ENCODE measurements at places on chromosomes 3 and 15.

DNA sequence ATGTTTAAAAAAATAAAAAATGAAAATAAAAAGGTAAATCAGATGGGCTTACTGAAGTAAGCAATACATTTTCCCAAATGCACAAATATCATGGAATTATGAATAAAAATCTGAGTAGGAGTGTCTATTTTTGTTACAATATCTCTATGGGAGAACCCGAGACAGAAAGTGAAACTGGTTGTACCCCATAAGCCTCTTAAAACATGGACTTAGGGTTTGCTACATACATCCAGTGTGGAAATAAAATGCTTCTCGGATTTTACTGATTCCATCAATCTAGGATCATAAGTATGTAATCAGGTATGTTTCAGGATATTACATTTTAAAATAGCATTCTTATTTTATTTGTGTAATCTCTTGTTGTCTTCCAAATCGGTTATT, 177.8 kb upstream of the CDIN1 start:
- no peak for DNase-seq

DNA sequence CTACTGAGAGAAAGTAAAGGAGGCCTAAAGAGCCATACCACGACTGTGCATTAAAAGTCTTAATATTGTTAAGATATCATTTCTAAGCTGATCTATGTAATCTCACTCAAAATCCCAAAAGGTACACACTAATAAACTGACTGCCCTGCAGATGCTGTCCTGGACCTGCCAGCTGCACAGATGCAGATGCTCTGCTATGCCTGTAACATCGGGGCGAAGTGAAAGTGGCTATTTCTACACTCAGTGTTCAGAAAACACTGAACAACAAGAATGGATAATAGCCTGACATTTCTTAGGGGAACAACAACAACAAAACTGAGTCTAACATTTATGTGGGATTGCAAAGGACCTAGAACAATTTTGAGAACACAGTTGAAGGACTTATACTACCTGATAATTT, 31.9 kb downstream of the RAD18 start:
- no peak for DNase-seq

DNA sequence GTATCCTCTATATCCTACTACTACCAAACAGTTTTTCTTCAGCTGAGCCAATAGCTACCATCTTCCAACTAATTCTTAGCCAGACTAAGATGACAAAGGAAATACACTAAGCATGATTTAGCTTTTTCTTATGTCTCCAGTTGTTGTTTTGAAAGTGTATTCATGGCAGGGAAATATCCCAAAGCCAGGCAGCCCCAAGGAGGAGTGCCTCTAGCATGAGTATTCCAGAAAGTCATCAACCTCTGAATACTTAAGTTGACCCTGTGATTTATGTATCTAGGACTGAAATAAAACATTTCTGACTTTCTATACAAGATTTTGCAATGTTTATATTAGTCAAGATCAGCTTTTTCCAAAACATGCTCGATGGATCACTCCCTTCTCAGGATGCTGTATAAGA, 449.1 kb downstream of the IL5RA start:
- DNase-seq: no peak

GRCh38 chr3:43077707-43078106, 28.2 kb downstream of the POMGNT2 start:
- no peak for DNase-seq

DNA sequence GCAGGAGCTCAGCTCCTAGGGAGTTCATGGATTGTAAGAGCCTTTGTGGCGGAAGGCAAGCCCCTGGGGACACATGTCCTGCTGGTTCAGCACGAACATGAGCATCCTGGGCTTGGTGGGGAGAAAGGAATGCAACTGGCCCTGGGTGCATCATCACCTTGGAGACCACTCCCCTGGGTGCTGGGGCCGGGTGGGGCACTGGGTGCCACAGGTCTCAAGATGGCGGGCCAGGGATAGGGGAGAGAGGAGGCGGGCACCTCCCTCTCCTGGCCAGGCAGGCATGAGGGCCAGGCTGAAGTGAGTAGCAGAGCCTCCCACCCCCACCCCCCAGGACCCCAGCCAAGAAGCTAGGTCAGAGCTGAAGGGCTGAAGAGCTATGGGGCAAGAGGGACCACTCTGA, 768 bp downstream of the PCBP4 start:
- DNase-seq: no peak

DNA sequence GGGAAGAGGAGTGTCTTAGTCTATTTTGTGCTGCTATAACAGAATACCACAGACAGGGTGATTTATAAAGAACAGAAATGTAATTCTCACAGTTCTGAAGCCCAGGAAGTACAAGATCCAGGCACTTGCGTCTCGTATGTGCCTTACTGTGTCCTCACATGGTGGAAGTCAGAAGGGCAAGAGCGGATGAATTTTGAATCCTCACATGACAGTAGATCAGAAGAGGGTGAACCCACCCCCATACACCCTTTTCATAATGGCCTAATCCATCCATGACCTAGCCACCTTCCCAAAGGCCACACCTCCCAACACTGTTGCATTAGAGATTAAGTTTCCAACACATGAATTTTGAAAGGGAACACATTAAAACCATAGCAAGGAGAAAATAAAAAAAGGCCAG, 18.7 kb upstream of the ANXA2 start:
- DNase-seq: no peak

GRCh38 chr15:68632101-68632500, 53.3 kb downstream of the CORO2B start:
- no peak for DNase-seq

GRCh38 chr15:60683156-60683555, 204.2 kb upstream of the ICE2 start:
- no peak for DNase-seq

- DNase-seq: no peak
These were observed 270.7 kb upstream of the LRTM1 start for GRCh38 chr3:55198554-55198953.

- DNase-seq: no peak
These were observed 105.9 kb downstream of the OTOL1 start for GRCh38 chr3:161602475-161602874.

DNA sequence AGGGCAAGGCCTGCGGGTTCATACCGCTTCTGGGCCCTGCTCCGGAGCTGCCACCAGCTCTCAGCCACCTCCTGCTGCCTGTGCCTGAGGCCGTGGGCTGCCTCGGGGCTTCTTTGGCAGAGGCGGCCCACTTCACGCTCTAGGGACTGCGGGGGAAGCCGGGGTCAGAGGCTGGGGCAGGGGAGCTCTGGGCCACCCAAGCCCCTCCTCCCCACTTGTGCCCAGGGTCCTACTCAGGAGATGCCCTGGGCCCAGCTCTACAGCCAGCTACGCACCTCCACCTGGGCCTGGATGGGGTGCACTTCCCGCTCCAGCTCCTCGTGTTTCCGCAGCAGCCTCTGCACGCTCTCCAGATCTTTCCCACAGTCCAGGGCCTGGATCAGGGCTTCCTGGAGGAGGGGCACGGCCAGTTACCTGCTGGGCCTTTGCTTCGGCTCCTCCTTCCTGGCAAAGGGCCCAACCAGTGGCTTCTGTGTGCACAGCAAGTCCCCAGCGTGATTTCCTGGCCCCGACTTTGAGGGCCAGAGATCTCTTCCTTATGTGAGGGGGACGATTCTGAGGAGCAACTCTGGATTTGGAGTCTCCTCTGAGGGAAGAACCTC, 24.0 kb downstream of the PLA2G4B start:
- no peak for DNase-seq

DNA sequence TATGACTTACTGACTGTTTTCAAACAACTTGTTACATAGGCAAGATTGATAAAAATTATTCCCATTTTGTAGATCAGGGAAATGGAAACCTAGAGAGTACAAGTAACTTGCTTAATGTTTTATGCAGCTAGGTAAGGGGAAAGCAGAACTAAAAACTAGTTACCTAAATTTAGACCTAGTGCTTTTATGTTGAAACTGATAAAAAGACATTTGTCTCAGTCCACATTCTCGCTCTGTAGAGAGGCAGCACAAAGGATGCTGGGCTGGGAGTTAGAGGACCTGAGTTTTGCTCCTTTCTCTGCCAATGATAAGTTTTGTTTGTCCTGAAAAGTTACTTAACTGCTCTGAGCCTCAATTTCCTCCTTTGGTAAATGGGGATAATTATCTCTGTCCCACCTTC, 17.4 kb downstream of the TIMP4 start:
- DNase-seq: no peak

DNA sequence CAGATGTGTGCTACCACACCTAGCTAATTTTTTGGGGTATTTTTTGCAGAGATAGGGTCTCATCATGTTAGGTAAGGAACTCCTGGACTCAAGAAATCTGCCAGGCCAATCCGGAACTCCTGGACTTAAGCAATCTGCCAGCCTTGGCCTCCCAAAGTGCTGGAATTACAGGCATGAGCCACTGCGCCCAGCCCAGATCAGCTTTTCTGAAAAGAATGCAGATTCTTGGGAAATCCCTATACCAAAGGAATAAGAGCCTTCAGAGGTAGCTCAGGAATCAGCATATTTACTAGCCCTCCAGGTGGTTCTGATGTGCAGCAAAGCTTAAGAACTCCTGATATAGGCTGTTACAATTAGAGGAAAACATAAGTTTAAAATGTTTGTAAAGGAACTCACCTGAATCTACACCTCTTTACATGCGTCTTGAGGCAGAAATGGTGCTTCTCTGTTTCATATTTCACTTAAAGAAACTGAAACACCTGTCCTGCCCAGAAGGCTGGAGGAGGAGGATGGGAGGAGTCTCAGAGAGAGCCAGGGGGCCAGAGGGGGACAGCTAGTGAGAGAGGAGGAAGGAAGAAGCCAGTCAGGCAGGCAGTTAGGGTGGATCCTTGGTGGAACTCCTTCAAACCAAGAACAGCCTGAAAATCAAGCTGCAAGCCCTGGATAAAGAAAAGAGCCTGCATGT, at the start of gene XCR1:
XCR1 (minus strand) TSS at position 463 of the 685 bp plus-strand sequence. CDS start 5,536 bp downstream, outside the sequence.
- DNase-seq: no peak

DNA sequence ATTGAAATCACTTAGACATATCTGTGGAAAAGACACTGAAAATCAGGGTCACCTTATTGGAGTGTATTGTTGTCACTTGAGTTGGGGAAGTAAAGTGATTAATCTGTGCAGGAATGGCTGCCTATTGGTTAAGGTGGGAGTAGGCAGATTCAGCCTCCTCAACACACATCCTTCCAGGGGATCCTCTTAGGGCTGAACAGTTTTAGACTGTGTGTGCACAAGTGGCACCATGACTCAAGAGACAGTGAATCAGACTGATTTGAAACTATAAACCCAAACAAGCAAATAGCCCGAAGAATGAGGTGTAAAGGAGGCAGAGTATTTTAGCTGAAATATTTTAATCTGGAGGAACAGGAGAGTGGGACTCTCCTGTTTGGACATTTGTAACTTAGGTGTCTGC, 4.9 kb downstream of the ABHD17C start:
- no peak for DNase-seq

GRCh38 chr3:120524171-120524923, 71.8 kb upstream of the NDUFB4 start:
- no peak for DNase-seq

DNA sequence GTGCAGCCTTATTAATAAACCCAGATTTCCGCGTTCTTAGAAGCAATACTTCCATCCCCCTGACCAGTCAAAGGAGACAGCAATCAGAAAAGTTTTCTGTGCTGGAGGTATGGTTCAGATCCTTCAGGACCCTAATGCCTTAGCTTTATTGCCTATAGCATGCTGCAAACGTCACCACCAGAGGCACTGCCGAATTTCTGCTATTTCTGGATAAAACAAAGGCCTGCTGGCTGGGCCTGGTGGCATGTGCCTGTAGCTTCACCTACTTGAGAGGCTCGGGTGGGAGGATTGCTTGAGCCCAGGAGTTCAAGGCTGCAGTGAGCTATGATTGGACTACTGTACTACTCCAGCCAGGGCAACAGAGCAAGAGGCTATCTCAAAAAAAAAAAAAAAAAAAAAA, 407.2 kb downstream of the FOXP1 start:
- DNase-seq: no peak

GRCh38 chr3:31772272-31772671, 208.8 kb downstream of the OSBPL10 start:
- DNase-seq: no peak

DNA sequence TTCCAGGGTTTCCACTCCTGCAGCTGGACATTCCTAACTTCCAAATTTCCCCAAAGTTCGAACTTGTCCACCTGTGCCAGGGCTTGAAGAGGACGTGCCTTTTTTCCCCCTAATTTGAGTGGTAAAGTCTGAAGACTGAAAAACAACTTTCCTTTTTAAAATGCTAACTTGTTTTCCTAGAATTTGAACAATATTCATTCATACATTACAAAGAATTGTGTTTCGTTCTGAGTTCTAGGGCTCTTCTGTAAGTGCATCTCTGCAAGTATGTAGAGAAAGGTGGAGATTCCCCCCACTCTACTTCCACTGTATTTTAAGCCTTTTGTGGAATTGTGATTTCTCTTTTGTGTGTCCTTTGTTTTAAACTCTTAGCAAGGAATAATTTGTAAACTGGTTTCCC, 9.4 kb downstream of the DPH3 start:
- DNase-seq: no peak

GRCh38 chr3:151644986-151645385, 88.7 kb upstream of the AADACL2 start:
- DNase-seq: no peak

GRCh38 chr15:63072023-63072650, 29.6 kb downstream of the TPM1 start:
- DNase-seq: no peak

GRCh38 chr15:77409259-77410156, 10.4 kb downstream of the PEAK1 start:
- DNase-seq: no peak

GRCh38 chr3:196737655-196738054, 2.0 kb upstream of the PAK2 start:
- DNase-seq: no peak

- no peak for DNase-seq
These were observed 5.4 kb upstream of the SENP7 start for GRCh38 chr3:101518421-101518871.

DNA sequence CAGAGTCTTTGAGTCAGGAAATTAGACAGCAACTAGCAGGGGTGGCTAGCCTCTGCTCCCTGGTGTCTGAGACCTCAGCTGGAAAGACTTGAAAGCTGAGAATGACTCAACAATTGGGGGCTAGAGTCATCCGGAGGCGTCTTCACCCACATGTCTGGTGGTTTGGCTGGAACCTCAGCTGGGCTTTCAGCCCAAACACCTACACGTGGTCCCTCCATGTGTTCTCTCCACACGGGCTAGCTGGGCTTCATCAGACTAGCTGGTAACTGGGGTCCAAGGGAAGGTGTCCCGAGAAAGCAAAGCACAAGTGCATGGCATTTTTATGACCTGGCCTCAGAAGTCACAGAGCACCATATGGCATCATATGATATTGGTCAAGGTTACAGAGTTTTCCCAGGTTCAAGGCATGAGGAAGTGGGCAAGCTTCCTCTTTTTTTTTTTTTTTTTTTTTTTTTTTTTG, 19.9 kb upstream of the ABHD2 start:
- no peak for DNase-seq

GRCh38 chr3:87173776-87174175, 53.3 kb upstream of the CHMP2B start:
- no peak for DNase-seq

- DNase-seq: peak; percentile 95
These were observed 4.1 kb upstream of the SKOR1 start for GRCh38 chr15:67820992-67821783.

Measured in nephron progenitor cell (in vitro differentiated cells).